ENCODE measurements at places on chromosomes 5 and 9. TPM values are rescaled to one million over a fixed set of nuclear protein-coding genes. Genes with fewer than 3 reads are reported as not detected.

GRCh38 chr5:57276353-57276752 lies 102.5 kb downstream of the GPBP1 start:
- no peak for DNase-seq

GRCh38 chr9:92962846-92963245 lies 15.5 kb downstream of the FGD3 start:
- no peak for DNase-seq

DNA sequence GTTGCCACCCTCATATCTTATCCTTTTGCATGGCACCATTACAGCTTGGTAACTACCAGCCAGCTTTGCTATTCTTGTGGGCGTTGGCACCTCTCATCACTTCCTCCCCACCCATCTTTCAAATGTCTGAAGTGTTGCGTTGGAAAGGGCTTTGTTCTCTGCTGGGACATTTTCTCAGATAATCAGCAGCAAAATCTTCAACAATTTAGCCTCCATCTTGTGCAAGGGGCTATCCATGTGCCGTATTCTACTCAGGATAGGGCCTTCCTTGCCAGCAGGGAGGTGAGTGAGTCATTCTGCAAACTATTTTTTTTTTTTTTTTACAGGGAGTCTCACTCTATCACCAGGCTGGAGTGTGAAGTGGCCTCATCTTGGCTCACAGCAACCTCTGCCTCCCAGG lies 62.1 kb upstream of the NUDT12 start:
- no peak for DNase-seq

- DNase-seq: no peak
These were observed 509.7 kb downstream of the PSAT1 start for GRCh38 chr9:78806492-78807160.

The BTNL3 gene
- polyA plus RNA-seq: 0.04 TPM

- no peak for DNase-seq
These were observed 324.4 kb upstream of the MPDZ start for GRCh38 chr9:13603921-13604320.

The SLC9A3 gene
- 2.8 TPM for polyA plus RNA-seq

GRCh38 chr5:131463656-131464055 lies 171.4 kb downstream of the RAPGEF6 start:
- DNase-seq: no peak

GRCh38 chr5:68405784-68406743 lies 190.5 kb downstream of the PIK3R1 start:
- no peak for DNase-seq

DNA sequence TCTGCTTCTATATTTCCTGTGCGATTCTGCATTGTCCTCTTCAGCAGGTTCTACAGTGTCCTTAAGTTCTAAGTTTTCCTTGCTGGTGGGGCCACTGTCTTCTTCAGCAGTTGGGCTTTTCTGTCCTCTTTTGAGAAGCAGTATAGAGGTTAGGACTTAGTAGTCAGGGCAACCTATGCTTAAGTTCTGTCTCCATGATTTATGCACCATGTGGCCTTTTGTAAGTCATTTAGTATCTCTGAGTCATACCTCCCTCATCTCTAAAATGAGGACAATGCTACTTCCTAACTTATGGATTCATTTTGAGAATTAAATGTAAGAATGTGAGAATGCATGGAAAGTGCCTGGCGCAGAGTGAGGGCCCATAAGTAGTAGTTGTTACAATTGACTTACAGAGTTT lies 46.8 kb downstream of the GRIN3A start:
- DNase-seq: no peak

GRCh38 chr5:176742246-176743105 lies 67.9 kb upstream of the UNC5A start:
- DNase-seq: no peak

GRCh38 chr5:150341331-150341730 lies 16.2 kb upstream of the TCOF1 start:
- DNase-seq: no peak

- DNase-seq: no peak
These were observed 127.6 kb downstream of the TMEM174 start for GRCh38 chr5:73300337-73301207.

All from urinary bladder (tissue), 4 donors.